ENCODE measurements at places on chromosomes 5 and 9.

DNA sequence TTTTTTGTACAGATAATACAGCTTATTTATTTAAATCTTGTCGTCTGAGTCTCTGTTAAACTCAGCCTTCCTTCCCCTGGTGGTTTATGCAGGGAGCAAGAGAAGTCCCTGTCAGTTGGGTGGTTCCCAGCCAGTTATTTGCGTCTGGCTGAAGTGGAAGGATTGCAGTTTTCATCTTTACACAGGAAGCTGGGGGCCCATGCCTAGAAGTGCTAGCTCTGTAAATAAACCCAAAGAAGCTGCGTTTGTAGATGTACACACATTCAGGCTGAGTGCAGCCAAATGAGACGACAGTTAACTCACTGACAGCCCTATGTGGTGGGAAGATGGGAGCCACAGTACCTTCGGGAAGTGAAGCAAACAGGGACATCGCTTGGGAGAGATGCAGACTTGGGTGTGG lies 122.1 kb downstream of the SAXO1 start:
- no peak for DNase-seq

DNA sequence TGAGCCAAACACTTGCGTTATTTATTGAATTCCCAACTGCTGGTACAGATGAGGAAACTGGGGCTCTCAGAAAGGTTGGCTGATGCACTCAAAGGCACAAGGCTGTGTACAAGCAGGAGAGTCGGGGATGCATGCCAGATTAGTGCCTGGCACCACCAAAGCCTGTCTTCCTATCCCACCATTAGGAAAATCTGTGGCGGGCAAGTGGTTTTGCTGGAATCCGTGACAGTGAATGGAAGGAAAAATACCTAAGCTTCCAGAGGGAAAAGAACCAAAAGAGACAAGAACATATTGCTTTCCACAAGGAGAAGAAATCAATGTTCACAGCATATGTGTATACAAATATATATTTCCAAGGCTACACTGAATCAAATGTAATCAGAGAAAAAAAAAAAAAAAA lies 51.1 kb downstream of the PSMB7 start:
- no peak for DNase-seq

DNA sequence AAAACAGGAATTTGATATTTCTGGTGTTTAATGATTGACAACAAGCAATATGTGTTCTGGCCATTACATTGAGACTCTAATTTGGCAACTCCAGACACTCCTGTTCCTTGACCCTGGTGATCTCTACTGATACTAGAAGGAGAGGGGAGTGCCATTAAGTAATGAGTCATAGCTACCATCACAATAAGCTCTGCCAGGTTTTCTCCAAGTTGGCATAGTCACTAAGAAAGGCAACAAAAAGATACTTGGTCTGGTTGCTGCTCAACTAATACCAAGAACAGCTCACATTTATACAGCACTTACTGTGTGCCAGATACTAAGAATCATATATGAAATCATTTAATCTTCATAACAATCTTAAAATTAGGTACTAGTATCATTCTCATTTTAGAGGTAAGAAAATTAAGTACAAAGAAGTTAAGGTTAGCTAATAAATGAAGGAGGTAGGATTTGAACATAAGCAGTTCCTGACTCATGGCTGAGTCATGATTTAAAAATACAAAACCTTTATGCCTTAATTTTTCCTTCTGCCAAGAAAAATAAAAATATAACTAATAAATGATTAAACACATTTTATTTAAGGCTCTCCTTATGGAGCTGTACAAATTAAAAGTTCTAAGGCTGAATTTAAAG lies 19.9 kb upstream of the PRXL2C start:
- no peak for DNase-seq

DNA sequence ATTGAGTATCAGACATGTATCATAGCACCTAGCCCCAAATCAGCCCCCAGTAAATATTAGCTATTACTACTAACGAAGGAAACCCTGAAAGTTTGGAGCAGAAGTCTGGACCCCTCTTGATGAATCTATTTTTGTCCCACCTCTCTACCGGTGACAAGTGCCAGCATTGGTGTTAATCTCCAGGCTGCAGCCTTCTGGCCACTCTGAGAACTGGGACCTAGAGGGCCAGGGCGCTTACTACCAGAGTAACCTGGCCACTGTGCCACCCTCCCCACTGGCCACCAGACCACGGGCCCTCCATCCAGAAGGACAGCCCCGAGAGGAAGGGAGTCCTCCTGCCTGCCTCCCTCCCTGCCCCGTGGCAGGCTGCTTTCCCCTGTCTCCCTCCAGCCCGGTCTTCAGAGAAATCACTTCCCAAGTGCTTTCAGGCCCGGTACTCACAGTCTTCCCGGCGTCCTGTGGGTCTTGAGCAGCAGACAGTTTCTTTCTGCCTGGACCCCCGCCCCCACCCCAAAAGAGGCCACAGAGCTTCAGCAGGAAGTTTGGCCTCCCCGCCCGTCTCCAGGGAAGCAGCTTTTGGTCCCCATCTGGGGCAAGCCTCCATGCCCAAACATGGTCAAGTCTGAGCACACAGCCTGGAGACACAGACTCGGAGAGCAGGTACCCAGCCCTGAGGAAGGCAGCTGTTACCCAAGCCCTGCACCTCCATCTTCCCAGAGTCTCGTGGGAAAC lies at the start of gene KCNMB1:
Gene KCNMB1, minus strand, starts transcription at position 550 of the 732 bp plus-strand sequence. CDS start 3,920 bp downstream, outside the sequence.
- DNase-seq, result no peak

DNA sequence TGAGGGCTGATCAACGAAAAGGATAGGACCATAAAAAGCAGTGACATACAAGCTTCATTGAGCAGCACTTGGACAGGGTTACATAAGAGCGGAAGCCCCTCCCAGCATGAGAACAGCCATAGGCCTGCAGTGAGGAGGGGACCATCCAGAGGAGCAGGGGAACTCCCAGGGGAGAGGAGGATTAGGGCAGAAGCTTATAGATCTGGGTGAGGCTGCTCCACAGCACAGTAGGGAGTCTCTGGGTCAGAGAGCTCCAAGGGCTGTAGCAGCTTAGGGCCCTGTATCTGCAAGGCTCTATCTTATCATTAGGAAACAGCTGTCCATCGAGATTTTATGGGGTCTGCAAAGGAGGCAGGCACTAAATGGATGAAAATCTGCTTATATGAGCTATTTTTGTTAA lies 186.6 kb downstream of the DOCK8 start:
- DNase-seq, result no peak

- DNase-seq, result no peak
These were observed 124.1 kb upstream of the OTULINL start for GRCh38 chr5:14457476-14457875.

DNA sequence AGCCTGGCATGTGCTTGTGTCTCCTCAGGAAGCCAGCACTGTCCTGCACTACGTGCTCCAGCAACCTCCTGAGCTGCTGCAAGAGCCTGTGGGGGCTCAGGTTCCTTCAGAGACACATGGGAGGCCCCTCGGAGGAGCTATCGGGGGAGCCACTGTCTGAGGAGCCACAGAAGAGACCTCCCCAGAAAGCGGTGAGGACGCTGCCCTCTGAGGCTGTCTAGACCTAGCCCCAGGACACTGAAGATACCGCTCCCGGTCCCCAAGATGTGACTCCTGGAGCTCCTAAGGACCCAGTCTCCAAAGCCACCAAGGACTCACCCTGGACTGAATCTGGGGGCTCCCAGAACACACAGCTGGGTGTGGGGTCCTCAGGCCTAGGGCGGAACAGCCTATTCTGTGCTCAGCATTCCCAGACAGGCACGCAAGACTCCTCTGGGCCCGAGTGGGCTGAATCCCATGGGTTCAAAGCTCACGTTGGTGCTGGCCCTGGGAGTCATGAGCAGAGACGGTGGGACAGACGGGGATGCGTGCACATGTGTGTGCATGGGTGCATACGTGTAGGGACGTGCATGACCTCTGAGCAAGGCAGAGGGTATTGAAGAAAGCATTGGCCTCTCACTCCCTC lies 50.0 kb downstream of the HRH2 start:
- no peak for DNase-seq

DNA sequence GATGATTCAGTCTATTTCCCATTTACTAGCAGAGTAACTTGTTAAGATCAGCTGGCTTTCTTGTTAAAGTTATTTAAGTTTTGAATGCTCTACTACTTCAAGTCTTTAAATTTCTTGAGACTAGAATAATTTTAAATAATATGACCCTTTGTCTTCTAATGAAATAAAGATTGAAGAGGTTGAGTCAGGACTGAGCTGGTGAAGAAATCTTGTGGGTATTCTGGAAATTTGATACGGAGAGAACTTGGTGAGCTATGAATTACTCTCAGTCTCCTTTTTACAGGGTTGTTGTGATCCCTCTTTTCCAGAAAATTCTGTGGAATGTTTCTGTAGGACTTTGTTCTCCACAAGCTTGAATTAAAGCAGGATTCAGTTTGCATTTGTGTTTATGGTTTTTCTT lies 29.3 kb downstream of the RNF20 start:
- no peak for DNase-seq

GRCh38 chr5:60490597-60491166 lies 209.3 kb downstream of the DEPDC1B start:
- no peak for DNase-seq

DNA sequence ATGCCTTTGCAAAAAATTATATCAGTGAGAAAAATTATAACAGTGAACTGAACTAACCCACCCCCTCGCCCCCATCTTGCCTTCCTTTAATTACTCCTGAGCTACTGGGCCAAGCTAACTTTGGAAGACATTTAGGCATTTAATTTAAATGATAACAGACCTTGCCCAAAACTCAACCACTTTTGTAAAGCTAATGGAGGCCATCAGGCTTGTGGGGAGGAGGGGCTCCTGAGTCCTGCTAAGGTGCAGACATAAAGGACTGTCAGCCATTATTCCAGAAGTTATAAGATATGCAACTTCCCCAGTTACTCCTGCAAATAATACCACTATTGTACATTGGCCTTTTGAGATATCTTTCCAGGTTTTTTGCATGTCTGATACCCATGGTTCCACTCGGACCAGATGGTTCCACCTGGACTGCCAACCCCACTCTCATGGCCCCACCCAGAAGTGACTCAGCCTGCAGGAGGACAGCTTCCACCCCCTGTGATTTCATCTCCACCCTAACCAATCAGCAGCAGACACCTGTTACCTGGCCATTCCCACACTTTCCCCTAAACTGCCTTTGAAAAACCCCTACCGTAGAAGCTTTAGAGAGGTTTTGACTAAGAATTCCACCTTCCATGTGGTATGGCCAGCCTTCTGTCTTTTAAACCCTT lies 805.4 kb upstream of the CDH6 start:
- DNase-seq, result no peak

GRCh38 chr5:23506329-23507236 lies 826 bp upstream of the PRDM9 start:
- DNase-seq, result no peak

DNA sequence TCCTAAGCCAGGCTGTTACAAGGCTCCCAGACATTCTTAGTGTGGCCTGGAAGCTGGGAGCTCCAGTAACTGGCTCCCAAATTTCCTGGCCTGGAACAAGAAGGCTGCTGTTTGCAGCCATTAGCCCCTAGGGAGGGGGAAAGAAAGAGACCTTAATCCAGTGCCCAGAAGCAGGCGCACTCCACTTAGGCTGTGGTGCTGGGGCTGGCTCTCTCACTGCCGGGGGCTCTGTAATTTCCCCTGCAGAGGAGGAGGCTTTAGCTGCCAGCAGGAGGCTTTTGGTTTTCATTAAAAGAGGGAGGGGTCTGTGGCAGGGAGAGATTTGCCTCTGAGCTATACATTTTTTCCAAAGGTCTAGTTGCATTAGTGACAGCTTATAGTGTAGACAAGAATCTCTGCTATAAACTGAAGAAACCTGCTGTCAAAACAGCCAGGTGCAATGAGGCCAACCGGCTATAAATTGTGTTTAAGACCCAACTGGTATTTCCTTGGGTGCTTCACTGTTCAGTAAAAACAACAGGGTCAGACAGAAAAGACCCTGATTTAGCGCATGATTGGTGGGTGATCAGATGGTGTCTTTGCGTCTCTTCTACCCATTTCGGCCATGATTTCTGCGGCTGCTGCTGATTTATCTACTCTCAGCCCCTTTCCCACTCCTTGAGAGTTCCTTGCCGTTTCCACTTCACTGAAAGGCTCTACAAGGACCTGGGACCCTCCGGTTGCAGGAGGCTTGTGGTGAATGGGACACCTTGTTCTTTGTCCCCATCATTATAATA lies 254.6 kb downstream of the AOPEP start:
- DNase-seq, result no peak

- DNase-seq, result peak; percentile 14
These were observed 75.0 kb downstream of the WNK2 start for GRCh38 chr9:93258818-93259489.

DNA sequence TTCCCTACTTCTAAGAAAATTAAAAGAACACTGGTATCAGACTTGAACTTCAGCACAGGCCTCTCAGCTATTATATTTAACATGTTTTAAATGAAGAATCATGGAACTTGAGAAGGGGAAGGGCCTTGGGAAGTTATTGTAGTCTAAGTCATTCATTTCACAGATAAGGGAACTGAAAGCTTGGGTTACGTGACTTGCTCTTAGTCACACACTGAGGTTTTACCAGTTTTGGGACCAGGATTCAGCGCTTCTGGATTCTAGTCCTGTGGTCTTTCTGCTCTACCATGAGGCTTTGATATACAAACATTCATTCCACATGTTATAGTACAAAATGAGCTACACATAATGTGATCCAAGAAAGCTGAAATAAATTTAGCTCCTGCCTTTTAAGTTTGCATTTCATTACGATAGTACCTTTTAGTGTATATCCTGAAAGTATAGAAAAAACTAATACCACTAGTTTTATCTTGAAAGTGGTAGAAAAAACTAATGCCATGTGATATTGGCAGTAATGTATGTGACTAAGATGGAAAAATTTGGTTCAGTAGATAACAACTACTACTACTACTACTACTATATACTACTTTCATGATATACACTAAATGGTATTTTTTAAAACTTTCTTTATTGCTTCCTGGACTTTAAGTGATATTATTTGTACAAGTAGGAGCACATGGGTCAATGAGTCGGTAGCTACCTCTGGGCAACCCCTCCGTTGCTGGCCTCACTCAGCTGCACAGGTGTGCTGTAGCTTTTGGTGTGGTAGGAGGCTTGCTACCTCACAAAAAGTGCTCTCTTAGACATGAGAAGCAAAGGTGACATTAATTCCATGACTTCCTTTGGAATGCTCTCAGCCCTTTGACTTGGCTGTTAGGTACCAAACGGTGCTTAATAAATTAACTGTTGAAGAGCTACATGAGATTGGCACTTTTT lies 40.7 kb downstream of the F2RL2 start:
- DNase-seq, result peak; percentile 37

DNA sequence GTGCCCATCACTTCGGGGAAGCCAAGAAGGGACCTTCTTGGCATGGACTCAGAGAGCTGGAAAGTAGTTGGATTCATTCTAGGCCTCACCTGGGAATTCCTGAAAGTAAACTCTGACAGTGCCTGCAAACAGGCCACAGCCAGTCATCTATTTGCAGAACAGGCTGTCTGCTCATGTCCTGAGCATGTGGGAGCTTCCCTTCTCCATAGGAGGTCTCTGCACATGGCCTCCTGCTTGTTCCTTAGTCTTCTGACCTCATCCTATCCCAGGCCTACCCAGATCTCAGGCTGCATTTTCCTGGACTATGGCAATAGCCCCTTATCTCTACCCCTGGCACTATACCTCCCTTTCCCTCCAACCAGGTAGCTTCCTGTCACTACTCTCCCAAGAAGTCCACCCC lies 67.2 kb upstream of the FSTL4 start:
- DNase-seq, result no peak

DNA sequence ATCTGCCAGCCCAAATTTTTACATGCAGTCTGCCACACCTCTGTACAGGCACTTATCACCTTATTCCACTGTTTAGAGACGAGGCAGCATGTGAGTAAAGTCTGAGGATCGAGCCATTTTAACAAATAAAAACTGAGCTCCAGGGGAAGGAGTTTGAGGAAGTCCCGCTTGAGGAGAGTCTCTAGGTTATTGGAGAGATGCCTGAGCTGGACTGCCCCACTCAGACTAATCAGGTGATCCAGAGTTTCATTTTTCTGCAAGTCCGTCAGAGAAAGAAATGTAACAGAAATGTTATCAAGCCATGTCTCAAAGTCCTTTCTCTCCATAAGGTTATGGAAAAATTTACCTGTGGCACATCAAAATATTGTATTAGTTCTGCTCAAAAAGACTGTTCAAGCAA lies 5.3 kb downstream of the FBXW2 start:
- DNase-seq, result no peak

Data from GM20000 (cell line).